ENCODE measurements at places on chromosomes 7 and 10. TPM values are rescaled to one million over a fixed set of nuclear protein-coding genes. Genes with fewer than 3 reads are reported as not detected.

The EN2 gene
- not detected for total RNA-seq

- DNase-seq: no peak
Observed at GRCh38 chr10:17115683-17116082, 13.9 kb downstream of the CUBN start.

The CALHM3 gene
- not detected for total RNA-seq

The ZNF800 gene
- 54.0 TPM for total RNA-seq

DNA sequence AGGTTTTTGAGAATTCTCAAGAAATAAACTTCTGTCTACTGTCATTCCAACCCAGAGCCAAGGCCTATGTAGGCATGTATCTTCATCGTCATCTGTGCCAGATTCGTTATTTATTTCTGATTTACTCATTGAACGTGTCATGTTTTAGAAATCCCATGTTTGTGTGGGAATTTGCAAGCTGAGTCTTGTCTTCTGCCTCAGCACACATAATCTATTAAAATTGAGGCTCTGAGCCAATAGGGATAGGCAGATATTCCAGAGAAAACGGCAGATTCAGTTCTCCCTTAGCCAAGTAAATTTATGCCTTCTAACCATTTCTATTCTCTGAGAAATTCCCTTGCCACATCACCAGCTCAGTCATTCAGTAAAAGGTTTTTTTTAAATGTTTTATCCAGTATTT, 444.6 kb downstream of the REEP3 start:
- no peak for DNase-seq
